Right cardiac atrium (tissue), 5 donors: ENCODE measurements at places on chromosomes 12 and 14.

- DNase-seq: no peak
Measured at GRCh38 chr14:72986214-72986613, 40.7 kb downstream of the ZFYVE1 start.

DNA sequence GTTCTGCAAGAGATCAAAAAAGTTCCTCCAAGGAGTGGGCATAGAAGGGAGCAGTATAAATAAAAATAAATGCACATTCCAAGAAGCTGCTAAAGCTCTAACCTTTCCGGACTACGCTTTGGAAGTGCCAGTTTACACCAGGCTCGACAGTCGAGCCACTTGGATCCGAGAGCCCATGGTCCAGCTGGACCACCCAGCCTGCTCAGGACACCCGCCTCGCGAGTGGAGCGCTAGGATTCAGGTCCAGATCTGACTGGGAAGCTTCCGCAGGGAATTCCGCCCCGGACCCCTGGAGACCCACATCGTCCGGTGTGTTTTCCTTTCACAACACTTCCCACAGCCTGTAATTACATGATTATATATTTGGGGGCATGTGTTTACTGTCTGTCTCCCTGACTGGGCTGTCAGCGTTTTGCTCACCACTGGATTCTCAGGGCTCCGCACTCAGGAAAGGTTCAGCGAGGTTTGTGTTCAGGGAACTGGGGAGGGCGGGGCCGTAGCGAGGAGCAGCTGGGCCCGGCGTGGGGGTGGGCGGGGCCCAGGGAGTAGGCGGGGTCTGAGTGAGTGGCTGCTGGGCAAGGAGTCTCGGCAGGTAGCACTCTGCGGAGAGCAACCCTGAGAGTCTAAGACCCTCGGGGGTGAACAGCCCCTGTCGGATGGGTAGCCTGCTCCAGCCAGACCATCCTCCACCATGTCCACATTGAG, 52.3 kb upstream of the TMEM263 start:
- DNase-seq: peak; percentile 80

DNA sequence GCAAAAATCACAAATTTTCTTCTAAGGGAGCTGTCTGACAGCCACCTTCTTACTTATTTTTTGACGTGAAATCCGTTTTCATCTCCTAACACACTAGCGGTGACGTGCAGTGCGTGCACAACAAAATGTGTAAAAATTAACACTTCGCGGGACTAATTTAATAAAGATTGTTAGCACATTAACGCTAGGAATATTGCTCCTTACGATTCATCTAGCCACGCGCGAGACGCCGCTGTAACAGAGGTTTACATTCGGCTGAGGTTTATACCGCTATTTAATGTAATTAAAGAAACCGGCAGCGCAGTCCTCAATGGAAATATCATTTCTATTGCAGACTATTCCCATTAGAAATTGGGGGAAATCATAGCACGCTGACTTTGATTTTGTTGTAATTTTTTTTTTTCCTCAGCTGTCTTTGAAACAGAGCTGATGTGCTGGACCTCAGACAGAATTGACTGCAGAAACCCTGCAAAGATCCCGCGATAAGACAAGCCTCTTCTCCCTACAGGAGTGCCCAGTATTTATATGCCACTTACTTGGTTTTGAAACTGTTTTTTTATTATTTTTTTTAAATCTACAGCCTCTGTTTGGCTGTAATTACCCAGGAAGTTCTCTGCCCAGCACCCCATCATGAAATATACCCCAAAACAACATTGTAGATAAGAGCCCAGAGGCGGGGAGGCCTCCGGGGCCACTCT, 31.2 kb downstream of the BCL11B start:
- DNase-seq: no peak

DNA sequence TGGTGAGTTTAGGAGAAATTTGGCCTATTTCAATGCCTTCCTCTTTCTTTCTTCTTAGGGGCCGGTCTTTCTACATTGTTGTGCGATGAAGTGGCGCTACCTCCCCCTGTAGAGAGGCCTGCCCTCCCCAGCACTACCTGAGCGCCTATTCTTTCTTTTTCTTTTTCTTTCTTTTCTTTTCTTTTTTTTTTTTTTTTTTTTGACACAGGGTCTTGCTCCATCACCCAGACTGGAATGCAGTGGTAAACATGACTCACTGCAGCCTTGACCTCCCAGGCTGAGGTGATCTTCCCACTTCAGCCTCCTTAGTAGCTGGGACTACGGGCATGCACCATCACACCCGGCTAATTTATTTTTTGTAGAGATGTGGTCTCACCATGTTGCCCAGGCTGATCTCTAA, 136.1 kb upstream of the MAX start:
- no peak for DNase-seq

- DNase-seq: peak; percentile 87
Measured at GRCh38 chr12:124392271-124392666, 97.4 kb downstream of the RFLNA start.

DNA sequence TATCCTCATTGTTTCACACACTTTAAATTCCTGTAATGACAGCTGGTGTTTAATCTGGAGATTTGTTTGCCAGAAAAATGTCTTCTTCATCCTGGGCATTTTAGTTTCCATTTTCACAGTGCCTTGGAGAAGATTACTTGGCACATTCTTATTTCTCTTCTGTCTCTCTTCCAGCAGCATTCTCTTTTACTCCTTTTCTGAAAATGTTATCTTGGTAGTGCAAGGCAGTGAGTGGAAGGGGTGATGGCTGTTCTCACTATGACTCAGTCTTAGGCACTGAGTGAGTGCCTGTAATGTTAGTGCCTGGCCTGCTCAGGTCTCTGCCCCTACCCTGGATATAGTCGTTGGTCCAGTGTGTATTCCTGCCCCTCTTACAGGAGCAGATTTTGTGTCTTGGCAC, 13.1 kb downstream of the CLECL1 start:
- DNase-seq: no peak

- no peak for DNase-seq
Measured at GRCh38 chr12:31828071-31828470, 99.2 kb upstream of the AMN1 start.

GRCh38 chr12:102528111-102528510, 47.7 kb upstream of the IGF1 start:
- no peak for DNase-seq

DNA sequence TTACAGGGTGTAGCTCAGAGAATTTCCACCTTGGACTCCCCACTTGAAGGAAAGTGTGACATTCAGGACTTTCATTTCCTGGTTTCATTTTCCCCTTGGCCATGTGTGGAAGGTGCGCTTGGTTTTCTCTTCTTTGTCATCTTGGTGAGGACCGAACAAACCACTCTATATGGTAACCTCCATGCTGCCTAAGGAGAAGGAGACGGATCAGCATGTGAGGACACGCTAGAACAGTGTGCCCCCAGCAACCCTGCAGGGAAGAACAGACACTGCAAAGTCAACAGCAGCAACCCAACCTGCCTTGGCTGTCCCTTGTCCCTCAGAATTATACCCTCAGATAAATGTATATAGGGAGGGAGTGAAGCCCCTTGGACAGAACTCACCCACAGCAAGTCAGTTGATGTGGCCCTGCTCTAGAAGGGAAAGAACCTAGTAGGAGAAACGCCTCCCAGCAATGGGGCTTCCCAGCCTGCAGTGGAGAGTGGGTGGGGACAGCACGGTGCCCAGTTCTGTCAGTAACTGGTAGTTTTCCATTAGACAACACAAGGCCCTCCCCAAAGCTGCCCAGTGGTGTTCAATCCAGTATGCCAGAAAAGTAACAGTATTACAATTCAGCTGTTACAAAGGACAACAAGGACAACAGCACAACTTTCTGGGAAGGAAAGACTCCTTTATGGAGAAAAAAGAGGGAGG, 18.9 kb upstream of the COCH start:
- DNase-seq: no peak

DNA sequence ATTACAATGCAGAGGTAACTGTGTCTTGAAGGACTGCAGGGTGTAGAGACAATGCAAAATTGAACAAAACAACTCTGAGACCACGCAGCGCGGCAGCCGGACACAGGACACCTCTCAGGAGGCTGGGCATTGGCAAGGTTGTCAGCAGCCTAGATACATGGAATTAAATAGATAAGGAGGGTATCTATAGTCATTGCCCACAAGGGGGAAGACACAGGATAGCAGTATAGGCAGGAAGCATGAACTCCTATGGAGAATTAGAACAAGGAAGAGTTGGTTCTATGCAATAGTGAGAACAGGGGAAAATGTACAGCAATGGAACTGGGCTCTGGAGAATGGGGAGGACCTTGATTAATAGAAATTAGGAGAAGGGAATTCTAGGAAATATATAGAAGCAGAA, 164.1 kb downstream of the C12orf42 start:
- no peak for DNase-seq

GRCh38 chr14:36716614-36717184, 55.0 kb downstream of the PAX9 start:
- DNase-seq: no peak

DNA sequence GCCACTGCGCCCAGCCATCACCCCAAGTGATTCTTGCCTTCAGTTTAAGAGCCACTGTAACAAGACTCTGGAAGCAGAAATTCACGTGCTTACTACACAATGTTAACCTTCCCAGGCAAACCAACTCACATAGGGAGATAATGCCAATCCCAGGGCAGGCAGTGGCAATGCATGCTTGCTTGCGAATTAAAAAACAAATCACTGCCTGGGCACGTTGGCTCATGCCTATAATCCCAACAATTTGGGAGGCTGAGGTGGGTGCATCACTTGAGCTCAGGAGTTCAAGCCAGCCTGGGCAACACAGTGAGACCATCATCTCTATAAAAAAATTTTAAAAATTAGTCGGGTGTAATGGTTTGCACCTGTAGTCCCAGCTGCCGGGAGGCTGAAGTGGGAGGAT, 37.8 kb upstream of the P2RX4 start:
- no peak for DNase-seq

DNA sequence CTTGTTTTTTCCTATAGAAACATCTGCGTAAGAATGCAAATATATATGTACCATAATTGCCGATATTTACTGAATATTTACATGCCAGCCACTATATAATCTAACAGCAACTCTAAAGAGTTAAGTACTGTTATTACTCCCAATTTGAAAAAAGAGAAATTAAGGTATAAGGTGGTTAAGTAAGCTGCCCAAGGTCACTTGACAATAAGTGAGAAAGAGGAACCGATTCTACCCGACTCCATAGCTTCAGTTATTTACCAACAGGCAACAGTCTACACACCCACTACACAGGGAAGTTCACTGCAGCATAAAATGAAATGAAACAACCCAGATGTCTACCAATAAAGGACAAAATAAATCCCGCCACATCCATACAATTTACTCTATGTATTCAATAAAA, 1.1 kb downstream of the MIS18BP1 start:
- DNase-seq: no peak

DNA sequence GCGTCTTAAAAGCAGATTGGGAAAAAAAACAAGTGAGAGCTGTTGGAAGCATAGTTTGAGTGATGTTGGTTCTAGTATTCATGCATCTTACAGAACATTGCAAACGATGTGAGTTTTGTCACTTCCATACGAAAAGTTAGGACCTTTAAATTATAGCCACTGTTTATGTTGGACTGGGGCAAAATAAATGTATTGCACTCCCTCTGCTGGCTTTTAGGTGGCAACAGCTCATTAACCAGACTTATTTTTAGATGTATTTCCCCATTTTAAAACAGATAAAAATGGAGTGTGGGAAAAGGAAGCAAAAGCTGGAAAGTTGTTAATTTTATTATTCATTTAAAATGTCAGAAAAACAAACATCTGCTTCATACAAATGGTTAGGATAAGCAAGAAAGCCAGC, 111.9 kb downstream of the LGR5 start:
- DNase-seq: no peak

DNA sequence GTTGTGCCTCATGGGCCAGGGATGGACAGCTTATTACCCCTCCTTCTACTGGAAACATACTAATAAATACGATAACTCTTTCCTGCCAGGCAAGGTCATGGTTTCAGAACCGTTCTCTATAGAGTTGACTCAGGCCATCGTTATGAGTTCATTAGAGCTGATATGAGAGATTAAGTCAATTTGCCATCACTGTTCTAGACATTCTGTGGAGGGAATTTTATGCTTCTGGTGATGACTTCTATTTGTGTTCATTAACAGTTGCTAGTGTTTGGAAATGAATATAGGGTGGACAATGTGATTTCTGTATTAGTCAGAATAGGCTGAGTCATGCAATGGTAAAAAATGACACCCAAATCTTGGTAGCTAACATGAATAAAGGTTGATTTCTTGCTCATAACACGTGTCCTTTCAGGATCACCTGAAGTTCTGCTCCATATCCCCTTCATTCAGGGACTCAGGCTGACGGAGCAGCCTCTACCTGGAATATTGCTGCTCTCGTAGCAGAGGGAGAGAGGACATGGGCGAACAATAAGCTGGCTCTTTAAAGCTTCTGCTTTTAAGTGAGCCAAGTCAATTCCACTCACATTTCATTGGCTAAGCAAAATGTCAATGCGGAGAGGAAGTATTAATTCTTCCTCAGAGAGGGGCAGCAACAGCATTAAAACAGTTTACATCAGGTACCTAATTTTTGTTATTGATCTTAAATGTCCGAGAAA, 18.5 kb upstream of the TBPL2 start:
- no peak for DNase-seq

GRCh38 chr12:14995583-14996425, 23.0 kb downstream of the PDE6H start:
- DNase-seq: no peak

DNA sequence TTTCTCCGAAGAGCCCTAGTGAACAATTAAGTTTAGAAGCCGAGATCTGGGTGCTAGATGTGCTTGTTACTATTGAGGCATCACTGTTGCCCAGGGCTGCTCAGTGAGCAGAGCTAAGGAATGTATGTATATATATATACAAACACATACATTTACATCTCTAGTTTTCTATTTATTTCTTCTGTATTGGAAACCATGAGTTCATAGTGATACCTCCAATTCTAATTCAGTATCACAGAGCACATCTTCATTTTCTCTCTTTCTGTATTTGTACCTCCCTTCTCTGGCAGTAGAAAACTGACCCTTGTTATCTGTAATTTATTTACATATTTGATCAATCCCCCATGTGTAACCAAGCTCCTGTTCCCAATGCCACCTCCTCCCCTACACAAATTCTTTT, 40.7 kb upstream of the FUT8 start:
- DNase-seq: no peak

DNA sequence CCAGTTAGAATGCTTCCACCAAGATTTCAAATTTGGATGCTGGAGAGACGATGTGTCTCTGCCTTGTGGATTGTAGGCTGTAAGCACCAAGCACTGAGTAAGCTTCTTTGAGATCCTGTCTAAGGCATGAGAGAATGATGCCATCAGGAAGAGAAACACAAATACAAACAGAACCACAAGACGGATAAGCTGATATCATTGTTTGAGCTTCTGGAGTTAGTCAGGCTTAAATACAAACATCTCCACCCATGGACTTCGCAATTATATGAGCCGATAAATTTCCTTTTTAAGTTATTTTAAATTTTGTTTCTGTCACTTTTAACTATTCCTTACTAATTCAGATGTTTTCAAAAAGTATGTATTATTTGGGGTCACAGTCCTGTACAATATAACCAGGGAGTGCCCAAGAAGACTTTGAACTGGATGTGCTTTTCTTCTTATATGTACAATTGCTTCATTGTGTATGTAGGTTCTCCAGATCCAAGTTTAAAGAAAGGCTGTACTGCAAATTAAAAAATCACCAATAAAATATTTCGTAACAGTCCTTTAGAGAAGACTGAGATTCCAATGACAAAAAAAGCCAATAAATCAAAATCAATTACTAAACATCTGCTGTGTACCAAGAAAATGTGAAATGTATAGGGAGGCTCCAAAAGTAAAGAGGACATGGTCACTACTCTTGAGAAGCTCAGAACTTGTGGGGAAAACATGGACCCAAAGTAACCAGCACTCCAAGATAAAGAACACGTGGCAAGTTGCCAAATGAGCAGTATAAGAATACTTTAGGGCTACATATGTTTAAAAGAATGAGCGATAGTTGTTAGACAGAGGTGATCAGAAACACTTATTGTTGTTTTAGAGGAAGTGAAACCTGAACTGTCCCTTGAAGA, 274.1 kb downstream of the ADAMTS20 start:
- no peak for DNase-seq
